ENCODE measurements at places on chromosomes 16 and 17.

DNA sequence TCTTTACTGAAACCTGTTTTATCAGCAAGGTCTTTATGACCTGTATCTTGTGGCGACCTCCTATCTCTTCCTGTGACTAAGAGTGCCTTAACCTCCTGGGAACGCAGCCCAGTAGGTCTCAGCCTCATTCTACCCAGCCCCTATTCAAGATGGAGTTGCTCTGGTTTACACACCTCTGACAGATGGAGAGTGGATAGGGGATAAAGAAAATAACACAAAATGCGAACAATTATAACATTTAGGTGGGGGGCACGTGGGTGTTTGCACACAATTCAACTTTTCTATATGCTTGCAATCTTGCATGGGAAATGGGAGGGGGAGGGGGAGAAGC, 83.3 kb downstream of the RMI2 start:
- no peak for DNase-seq

- DNase-seq: no peak
These were observed 81.2 kb downstream of the WNT3 start for GRCh38 chr17:46737326-46737725.

GRCh38 chr16:58883131-58883530, 149.0 kb upstream of the GOT2 start:
- DNase-seq: no peak

- no peak for DNase-seq
These were observed 468.2 kb downstream of the XYLT1 start for GRCh38 chr16:17002565-17002964.

DNA sequence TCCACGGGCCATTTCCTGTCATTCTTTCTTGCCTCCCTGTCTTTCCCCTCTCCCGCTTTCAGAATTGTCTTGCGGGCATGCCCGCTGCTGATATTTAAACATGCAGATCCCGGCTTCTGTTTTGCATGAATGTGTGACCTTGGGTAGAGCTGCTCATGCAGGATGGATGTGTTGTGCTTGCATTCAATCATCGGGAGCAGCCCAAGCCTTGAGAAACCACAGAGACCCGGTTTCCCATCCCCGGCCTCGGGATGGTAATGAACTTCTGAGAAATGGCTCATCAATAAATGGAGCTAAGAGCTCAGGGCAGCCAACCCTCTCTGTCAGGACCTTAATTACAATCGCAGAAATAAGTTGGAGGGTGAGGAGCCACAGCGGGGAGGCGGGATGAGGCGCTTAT, 303.7 kb upstream of the TNRC6C start:
- DNase-seq: no peak

DNA sequence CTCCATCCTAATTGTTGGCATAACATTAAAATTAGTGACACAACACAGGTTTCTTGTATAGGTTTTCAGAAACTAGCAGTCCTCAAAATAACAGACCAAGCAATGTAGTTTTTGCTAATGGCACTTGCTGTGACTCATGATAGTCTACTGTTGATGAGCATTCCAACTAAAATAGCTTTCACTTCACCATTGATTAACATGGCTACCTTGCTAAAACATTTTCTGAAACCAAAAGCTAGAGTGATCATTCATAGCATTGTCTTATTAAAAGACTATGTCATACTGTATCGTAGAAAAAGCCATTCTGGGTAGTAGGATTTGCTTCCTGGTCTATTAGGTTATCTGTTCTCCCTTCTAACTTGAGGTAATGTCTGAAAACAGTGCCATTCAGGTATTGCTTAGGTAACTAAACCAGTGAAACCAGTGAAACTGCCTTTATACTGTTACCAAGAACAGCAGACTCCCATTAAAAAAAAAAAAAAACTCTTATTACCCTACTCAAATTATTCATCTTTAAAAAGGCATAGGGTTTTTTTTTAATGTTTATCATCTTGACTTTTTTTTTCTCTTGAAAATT, 2.5 kb upstream of the CLTC start:
- no peak for DNase-seq

DNA sequence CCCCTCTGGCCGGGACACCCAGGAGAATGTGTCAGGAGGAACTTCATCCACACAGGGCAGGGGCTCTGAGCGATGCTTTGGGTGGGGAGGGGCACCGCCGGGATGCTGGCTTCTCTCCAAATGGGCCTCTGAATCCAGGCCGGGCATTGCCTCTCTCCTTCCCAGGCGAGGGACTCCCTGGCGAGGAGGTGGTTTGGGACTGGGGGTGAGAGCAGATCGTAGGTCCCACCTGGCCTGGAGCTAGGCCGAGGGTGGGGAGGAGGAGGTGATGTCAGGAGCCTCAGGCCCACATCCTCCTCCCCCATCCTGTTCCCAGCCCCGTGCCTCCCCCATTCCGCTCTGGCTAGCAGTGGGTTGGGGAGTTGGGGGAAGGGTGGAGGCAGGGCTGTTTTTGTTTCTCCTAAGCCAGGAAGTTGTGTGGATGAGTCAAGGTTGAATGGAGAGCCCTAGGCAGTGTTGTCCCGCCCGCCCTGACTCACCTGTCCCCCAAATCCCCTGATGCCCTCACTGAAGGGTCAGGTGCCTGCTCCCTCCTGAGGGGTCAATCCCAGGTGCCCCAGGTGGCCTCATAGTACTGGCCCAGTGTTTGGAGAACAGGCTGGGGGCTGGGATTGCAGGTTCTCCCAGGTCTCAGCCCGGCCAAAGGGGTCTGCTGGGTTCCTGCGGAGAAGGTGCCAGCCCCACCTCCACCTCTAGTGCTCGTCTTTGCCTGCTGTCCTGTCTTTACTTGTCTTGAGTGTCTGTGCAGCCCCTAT, 2.8 kb downstream of the GRB7 start:
- no peak for DNase-seq

GRCh38 chr17:31167111-31167510, 72.3 kb downstream of the NF1 start:
- no peak for DNase-seq

DNA sequence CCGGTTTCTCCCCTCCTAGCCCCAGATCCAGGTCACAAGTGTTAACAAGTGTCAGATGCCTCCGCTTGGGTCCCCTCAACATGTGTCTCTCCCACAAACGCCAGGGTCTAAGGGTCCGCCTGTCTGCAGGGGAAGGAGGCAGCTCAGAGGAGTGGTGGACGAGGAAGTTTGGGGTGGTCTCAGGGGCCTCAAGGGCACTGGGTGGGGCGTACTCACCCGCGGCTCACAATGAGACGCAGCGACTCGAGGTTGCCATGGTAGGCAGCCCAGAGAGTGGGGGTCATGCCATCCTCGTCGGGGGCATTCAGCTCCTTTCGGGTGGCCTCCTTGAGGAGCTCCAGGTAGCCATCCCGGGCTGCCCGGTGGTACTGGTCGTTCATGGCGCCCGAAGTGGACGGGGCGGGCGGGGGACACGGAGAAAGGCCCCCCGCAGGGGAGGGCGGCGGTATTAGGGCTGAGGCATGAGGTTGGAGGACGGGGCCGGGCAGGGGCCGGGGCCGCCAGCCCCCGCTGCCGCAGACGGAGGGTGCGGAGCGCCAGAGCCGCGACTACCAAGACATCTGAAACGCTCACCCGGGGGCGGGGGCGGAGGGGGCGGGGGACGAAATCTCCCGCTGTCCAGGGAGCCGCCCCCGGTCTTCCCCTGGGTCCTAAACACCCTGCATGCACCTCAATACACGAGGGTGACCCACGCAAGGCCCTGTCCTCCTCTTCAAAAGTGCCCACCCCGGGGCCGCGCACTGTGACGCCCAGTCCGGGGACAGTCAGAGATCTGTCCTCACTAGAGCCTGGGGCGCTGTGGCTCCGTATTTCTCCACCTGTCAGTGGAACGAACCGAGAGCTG, at the start of gene USH1G:
USH1G (minus strand) TSS at position 562 of the 844 bp plus-strand sequence; CDS start at position 380, 182 bp downstream.
- no peak for DNase-seq

DNA sequence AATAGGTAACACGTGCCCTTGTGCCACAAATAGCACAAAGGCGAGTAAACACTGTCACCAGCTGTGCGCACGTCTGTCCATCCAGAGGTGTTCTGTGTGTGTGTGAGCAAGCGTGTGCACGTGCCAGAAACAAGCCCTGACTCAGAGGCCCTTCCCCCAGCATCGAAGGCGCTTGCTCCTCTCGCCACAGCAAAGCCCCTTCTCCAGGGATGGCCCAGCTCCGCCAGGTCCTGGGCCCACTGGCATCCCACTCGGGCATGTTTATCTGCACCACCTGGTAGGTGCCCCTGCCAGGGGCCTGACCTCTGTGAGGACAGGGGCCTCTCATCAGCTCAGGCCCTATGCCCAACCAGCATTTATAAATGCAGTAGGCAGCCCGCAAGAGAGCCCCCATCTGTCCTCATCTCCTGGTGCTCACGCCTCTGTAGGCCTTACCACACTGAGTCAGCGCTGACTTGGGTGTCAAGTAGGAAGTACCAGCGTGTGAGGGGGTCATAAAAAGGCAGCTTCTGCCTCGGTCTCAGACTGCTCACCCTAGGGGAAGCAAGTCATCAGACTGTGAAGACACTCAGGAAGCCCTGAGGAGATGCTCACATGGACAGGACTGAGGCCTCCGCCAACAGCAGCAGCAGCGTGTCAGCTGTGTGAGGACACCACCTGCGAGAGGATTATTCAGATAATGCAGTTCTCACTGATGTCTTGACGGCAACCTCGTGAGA, 10.8 kb downstream of the TMEM235 start:
- DNase-seq: no peak

- no peak for DNase-seq
These were observed 818 bp upstream of the CBX8 start for GRCh38 chr17:79797492-79798298.

DNA sequence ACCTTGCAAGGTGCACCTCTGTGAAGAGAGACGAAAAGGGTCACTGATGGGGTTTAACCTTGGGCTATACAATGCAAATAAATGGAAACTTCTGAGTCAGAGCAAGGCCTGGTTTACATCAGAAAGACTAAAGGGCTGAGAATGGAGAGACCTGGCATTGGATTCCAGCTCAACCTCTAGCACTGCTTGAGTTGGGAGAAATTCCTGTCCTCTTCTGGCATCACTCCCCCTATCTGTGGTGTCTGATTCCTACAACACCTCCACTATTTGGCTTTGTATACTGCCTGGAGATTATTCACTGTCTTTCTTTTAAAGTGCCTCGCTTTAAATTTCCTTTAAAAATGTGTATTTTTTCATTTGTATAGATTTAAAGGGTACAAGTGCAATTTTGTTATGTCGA, 68.8 kb downstream of the GPR139 start:
- no peak for DNase-seq

DNA sequence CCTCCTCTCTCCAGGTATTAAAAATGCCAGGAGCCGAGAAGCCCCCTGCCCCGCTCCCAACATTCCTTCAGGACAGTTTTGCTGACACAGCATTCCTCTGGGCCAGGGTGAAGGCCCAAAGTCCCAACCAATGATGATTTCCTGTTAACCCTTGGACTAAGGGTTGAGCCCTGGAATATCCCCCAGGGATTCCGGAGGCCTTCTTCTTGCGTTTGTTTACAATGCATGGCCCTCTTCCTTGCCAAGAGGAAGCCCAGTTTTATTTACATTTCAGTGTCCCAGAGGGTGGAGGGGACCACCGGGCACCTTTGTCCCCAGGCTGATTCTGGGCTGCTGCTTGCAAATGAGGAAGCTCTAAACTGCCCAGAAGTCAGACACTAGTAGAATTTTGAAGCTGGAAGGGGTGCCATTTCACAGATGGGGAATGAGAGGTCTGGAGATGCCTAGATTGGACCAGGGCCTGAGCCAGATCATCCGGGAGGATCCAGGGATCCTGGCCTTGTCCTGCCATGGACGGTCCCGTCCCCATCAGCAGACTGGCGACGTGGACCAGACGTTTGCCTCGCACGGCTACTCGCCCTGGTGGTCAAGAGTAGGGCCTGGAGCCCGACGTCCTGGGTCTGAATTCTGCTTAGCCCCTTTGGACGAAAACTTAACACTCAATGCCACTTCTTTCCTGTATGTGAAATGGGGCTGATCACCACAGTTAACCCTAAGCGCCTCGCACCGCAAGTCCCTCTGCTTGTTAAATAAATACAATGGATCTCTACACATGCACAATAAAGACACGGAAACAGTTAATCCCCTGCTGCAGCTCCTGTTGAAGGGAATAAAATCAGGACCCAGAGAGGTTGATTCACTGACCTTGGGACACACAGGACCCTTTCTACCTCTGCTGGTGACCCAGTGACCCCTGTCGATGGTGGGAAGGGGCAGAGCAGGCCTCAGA, 55.6 kb upstream of the CIBAR2 start:
- DNase-seq: no peak

GRCh38 chr17:5758651-5759050, 174.3 kb upstream of the NLRP1 start:
- no peak for DNase-seq

GRCh38 chr16:10616756-10617640, 36.6 kb upstream of the EMP2 start:
- DNase-seq: no peak

GRCh38 chr17:71111460-71111859, 942.1 kb downstream of the KCNJ2 start:
- DNase-seq: no peak

GRCh38 chr17:74009056-74009625, 194.3 kb upstream of the RPL38 start:
- DNase-seq: no peak

DNA sequence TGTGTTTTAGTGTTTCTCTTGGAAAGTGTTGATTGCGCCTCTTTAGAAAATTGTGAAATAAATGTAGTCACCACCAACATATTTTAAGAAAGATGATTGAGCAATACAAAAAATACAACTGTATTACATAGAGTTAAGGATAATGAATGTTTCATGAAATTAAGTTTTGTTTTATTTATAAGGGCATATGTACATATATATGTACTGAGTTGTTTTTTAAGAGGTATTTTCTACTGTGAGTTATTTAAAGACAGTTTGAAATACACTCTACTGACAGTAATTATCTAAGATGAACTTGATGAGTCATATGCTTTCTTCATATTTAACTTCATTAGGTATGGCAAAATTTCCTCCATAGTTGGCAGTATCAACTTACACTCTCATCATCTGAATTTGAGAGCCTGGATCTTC, 411.7 kb downstream of the HS3ST3B1 start:
- DNase-seq: no peak

Data from stimulated activated CD8-positive, alpha-beta memory T cell treated with anti-CD3 and anti-CD28 coated beads, Interleukin-7, amount 100 ng/mL, for 24 hours (primary cell).